ENCODE measurements at places on chromosomes 16 and 17. TPM values are rescaled to one million over a fixed set of nuclear protein-coding genes. Genes with fewer than 3 reads are reported as not detected.

OR1A1 gene
- not detected for total RNA-seq

C16orf92 gene
- not detected for total RNA-seq

OTOP3 gene
- not detected for total RNA-seq

HSD11B2 gene
- 0.61 TPM for total RNA-seq

HIGD1B gene
- total RNA-seq, result not detected

ARHGAP23 gene
- 37.9 TPM for total RNA-seq

CCL16 gene
- total RNA-seq, result not detected

PRR29 gene
- not detected for total RNA-seq

MAPT gene
- 1.8 TPM for total RNA-seq

AURKB gene
- 108 TPM for total RNA-seq
